ENCODE measurements at places on chromosomes 1 and 21.
A peak's percentile ranks its signal among the peaks of the same experiment; 100 is the strongest.

DNA sequence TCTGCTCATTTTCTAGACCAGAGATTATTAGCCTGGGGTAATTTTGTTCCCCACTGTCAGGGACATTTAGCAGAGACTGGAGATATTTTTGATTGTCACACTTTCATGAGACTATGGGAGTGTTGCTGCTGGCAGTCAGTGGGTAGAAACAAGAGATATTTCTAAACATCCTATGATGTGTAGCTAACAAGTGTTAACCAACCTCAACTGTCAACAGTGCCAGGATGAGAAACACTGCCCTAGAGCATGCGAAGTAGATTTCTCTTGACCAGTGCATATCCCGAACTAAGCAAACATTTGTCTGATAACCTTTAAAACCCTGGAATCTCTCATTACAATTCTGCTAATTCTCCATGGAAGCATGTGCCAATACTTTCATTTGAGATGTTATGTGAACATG lies 607.4 kb upstream of the TMPRSS15 start:
- no peak for DNase-seq

GRCh38 chr1:3014050-3014440 lies 7.2 kb upstream of the ACTRT2 start:
- DNase-seq: no peak

DNA sequence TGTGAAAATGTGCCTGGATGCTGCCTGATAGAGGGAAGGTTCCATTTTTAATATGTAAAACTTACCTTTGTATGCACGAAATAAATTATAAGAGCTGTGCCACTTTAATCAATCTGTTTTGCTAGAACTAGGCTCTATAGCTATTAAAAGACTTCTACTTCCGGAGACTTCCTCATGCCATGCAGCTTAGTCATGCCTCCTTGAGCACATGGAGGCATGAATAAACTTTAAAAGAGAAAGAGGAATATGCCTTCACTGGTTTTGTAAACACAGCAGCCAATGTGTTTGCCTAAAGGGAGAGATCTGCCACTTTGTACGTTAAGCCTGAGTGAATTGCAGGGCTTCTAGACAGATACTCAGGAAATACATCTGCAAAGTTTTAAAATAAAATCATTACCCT lies 604.6 kb downstream of the LRRIQ3 start:
- peak; percentile 10 for DNase-seq

GRCh38 chr1:205505791-205506190 lies 1.3 kb downstream of the CDK18 start:
- DNase-seq: no peak

- DNase-seq: no peak
Measured at GRCh38 chr1:6475381-6476133, 9.6 kb upstream of the TNFRSF25 start.

DNA sequence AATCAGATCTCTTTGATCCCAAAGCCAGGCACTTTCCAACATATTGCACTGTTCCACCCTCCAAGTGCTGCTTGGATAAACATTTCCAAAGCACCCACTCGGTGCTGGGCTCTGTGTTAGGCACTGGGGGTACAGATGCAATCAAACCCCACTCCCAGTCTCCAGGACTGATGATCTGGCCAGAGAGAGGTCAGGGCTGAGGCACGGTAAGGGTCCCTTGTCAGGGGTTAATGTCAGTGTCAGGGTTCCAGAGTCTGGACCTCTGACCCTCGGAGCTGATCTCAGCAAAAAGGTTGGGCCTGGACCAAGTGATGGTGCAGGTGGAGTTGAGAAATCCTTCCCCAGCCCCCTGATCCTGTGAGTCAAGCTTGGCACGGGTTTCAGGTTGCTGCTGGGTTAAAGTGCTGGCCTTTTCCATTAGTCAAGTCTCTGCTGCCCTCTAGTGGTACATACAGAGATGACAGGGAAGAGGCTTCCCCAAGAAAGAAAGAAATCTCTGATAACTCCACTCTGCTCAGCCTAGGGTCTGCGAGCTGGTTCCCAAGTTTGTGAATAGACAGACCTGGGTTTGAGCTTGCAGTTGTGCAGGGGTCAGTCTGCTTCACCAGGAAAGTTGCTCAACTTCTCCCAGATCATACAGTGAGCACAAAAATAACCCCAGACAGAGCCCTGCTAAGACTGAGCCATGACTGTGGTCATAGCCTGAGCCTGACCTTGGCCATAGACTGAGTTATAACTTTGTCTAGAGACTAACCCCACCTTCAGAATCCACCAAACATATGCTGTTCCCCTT lies 74.6 kb downstream of the DMRTA2 start:
- peak; percentile 25 for DNase-seq

DNA sequence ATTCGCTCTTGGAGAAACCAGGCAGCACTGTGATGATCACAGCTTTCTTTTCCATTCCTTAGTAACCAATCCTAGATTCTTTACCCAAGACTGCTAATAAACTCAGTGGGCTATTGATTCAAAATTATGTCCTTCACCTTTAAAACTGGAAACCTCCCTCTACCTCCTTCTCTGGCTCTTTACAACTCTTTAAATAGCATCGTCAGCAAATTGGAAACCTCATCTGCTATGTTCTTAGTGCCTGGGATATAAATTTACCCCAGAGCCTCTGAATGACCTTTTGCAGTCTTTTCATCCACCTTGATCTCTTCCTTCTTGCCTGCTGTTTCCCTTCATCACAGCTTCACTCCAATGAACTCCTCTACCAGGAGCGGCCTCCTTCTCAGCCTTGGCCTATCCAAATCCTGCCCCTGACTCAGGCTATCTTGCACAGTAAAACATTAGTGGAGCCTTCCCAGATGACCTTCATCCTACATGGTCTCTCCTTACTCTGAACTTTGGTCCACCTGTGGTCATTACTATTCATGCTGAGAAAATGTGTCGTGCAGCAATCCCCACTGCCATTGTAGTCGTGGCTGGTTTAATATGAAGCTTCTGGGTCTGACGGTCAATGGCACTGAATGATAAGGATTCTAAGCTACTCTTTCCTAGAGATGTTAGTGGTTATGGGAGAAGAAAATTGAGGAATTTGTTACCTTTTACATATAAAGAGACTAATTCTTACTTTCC lies 644.1 kb downstream of the SMYD3 start:
- DNase-seq: no peak

DNA sequence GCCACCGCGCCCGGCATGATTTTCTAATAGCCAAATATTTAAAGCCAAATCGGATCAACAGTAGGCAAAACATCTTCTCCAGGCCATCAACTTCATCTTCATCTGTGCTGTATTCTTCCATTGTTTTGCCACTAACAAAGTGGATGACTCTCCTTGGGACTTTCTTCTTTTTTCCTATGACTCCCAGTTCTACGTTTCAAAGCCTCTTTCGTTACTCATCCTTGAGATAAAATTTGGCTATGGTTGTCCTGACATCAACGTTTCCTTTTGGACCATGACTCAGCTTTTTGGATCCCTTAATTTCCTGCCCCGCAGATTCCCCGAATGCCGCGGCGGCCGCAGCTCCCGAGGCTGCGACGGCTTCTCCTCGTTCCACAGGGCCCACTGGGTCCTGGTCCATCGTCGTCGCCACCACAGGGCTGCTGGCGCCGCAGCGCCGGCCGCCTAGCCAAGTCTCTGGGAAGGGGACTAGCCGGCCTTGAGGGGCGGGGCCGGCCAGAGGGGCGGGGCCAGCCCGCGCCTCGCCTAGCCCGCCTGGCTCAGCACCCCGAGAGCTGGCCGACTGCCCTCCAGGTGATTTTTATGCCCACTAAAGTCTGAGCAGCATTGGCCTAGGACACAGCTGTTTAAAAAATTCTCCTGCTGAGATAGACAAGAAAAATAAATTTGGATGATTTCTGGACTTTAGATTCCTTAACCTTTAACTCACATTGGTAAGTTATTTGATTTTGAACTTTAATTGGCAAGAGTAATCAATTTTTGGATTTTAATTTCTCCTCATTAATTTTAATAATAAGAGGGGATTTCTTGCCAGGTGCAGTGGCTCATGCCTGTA lies 93.9 kb downstream of the ADCY10 start:
- no peak for DNase-seq

DNA sequence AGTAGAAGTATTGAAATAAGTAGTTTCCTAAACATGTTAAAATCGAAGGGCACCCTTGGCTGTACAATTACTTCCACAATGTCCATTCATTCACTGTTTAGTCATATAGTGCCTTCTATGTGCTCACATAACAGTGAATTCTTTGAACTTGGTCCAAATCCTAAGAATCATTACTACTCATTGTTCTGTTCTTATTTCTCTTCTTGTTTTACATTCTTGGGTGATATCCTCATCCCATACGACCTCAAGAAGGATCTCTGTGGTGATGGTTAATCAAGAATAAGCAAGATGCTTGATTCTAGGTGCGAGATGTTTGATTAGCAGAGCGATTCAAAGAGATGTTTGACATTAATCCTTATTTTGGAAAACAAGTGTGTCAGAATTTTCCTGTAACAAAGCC lies 667.4 kb upstream of the ZP4 start:
- DNase-seq: no peak

DNA sequence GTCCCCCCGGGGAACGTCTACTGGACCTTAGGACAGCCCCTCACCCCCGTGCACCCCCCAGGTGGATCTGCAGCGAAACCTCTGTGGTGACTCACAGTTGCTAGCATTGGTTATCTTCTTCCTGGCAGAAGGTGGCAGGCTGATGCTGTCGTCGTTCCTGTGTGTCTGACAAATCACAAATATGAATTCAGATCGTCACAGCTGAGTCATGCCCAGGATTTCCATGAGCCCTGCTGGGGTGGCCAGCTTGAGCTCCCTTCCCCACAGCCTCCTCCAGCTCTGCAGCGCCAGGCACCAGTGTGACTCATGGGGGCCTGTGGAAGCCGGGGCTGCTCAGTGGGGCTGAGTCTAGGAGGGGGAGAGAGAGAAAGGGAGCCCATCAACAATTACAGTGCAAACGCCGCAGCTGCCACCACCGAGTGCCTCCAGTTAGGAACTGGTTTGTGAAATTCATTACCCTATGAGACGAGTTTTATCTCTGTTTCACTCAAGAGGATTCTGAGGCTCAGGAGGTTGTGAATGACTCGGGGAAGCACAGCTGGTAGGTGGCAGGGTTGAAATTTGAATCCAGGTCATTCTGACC lies 197.9 kb downstream of the DYRK1A start:
- DNase-seq: no peak

DNA sequence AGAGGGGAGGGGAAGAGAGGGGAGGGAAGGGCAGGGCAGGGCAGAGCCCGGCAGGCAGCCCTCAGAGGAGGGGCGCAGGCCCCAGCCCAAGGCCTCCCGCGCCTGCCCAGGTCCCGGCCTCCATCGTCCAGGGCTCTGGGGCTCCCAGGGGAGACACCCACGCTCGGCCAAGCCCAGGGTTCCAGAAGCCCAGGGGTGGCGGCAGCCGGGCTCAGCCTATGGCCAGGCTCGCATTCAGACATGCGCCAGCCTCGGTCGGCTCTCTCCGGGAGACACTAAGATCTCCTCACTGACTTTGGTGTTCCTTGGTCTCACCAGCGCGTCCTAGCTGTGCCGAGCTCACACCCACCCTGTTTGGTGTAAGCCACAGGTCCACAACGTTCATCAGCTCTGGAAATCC lies 7.1 kb upstream of the ANKRD65 start:
- no peak for DNase-seq

GRCh38 chr1:25183126-25183980 lies 48.9 kb downstream of the SYF2 start:
- DNase-seq: no peak

DNA sequence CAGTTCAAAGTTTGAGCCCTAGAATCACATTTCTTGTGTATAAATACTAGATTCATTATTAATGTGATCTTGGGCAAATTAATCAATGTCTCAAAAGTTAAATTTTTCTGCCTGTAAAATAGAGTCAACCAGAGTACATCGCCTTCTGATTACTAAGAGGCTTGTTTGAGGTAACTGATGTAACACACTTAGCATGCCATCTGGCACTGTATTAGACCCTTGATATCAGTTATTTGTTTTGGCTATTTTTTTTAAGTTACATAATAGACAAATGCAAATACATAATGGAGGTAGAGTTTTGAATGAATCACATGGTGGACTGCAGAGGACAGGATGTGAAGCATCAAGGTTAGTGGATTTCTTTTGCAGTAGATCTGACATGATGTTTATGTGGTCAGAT lies 298.4 kb downstream of the ADGRL2 start:
- no peak for DNase-seq

- DNase-seq: no peak
Measured at GRCh38 chr1:151939141-151939540, 29.8 kb upstream of the THEM4 start.

GRCh38 chr21:42725416-42725930 lies 72.1 kb downstream of the PDE9A start:
- DNase-seq: no peak
